ENCODE measurements at places on chromosomes 16 and 17.

DNA sequence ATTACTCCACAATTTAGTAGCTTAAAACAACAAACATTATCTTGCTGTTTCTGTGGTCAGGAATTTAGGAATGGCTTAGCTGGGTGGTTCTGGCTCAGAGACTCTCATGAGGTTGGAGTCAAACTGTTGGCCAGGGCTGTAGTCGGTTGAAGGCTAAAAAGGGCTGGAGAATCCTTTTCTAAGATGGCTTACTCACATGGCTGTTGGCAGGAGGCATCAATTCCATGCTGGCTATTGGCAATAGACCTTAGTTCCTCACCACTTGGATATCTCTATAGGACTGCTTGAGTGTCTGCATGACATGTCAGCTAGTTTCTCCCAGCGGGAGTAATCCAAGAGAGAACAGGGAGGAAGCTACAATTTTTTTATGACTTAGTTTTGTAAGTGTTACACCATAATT, 6.6 kb upstream of the EFCAB13 start:
- no peak for DNase-seq

GRCh38 chr17:60079401-60080243, 901 bp upstream of the HEATR6 start:
- no peak for DNase-seq

GRCh38 chr16:16025214-16025968, 76.0 kb downstream of the ABCC1 start:
- no peak for DNase-seq

GRCh38 chr16:17417740-17418139, 53.0 kb downstream of the XYLT1 start:
- DNase-seq = no peak

DNA sequence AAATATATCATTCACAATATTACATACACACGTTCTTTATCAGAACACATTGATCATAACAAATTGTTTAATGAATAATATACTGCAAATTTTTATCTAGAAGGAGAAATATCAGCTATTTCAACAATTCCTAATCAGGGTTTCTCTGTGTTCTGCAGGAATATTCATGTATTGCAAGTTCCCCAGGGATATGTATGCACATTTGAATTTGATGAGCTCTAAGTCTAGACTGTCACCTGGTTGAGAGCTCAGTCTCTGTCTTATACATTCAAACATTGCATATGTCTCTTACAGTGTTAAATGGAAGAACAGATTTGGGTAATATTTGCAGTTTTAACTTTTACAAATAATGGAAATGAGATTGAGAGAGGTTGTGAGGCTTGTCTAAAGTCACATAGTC, 829.7 kb downstream of the CDH11 start:
- DNase-seq = no peak

DNA sequence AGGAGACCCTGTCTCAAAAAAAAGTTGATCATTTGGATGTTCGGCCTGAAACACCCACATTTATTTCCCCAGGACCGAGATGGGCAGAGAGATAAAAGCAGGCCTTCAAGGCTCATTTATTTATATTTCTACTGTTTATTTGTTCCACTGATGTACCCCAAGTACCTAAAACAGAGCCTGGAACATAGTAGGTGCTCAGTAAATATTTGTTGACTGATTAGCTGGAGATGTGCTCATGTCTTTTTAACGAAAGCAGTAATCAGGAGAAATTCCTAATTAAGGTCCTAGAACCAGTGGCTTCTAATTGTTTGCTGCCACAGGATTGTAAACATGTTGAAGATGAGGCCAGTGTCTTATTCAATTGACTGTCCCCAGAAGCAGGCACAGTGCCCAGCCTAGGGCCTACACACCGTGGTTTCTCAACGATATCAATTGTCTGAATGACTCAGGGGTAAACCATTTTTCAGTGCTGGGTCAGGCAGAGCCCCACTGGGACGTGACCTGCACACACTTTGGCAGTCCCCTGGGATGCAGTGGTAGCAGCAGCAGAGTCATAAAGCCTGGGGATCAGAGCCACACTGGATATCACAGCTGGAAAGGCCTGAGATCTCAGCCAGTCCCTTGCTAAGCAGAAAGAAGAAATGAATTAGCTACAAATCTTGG, 34.8 kb downstream of the SOST start:
- DNase-seq = no peak

- DNase-seq = no peak
Observed at GRCh38 chr16:23362460-23363317, 60.6 kb downstream of the SCNN1B start.

- no peak for DNase-seq
Observed at GRCh38 chr17:49696233-49696761, 11.5 kb downstream of the SLC35B1 start.

GRCh38 chr17:79915850-79916430, 76.7 kb upstream of the CBX4 start:
- no peak for DNase-seq

DNA sequence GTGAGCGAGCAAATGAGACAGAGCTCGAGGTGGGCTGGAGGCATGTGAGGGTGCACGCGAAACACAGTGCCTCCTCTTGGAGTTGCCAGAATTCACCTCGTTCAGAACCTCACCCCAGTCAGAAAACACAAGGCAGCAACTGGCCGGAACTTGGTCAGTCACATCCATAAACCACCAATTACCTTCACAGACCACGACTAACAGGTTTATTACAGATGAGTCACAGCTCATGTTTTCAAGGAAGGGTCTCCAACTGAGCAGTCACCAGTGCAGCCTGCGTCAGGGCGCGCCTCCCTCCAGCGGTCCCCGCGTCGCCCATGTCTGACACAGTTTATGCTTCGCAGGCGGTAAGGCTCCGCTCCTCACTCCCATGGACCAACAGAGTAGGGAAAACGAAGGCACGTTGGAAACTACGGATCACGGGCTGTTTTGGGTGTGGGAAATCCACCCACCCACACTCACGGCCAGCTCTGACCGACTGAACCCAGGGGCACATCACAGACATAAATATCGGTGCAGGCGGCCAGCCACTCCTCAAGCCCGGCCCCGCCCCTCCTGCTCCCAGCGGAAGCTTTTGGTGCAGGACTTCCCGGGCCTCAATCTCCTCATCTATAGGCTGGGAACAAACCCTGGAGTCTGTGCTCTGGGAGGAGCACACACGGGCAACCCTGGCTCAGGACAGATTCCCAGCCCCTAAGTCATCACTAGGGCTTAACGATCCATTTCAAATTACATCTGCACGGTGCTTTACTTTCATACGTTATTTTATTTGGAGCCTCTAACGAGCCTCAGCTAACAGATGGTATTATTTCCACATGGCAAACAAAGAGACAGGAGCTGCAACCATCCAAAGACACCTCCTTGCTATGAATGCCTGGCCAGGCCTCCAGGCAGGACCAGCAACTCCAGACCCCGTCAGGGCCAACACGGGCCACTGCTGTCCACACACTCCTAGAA, 126.3 kb downstream of the ZNF778 start:
- DNase-seq = no peak

- DNase-seq = no peak
Observed at GRCh38 chr17:37802712-37803416, 58.0 kb upstream of the HNF1B start.

GRCh38 chr16:986925-987582, 5.5 kb downstream of the SOX8 start:
- no peak for DNase-seq

DNA sequence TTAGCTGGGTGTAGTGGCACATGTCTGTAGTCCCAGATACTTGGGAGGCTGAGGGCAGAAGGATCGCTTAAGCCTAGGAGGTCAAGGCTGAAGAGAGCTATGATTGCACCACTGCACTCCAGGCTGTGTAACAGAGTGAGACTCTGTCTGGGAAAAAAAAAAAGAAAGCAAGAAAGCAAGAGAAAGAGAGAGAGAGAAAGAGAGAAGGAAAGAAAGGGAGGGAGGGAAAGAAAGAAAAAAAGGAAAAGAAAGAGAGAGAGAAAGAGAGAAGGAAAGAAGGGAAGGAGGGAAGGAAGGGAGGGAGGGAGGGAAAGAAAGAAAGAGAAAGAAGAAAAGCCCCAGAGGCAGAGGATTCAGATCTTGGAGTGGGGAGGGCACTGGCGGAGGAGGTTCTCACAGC, 6.5 kb downstream of the DHX58 start:
- DNase-seq = no peak

DNA sequence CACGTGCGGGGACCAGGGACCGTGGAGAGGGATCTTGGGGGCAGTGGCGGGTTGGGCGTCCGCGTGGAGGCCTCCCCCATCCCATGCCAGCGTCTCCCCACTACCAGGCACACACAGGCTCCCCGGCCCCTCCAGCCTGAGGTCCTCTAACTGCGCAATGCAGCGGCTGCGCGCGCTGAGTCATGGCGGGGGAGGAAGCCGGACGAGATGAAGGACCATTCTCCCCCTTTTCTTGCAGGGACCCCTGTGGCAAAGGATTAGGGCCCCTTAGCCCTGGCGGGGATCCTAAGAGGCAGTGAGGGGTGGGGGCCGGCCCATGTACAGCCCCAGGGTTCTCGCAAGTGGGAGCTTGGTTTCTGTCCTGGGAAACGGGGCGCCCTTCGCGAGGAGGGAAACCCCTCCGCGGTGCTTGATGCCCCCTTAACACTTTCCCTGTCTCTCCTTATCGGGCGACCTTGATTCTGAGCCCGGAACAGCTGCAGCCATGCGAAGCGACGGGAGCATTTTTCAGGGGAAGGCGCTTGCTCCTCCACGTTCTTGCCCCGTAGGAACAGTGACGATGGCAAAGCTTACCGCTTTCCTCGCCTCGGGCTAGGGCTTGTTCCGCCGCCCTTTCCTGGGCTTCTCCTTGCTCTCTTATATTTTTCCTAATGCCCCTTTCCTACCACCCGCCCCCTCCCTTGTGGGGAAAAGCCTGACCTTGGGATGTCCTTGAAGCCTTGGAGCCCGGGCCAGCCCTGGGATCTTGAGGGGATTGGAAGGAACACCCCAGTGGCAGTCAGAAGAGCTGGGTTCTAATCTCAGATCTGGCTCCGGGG, 592 bp downstream of the ALDOA start:
- DNase-seq = no peak

- no peak for DNase-seq
Observed at GRCh38 chr17:28282596-28282995, 36.4 kb upstream of the TMEM97 start.

DNA sequence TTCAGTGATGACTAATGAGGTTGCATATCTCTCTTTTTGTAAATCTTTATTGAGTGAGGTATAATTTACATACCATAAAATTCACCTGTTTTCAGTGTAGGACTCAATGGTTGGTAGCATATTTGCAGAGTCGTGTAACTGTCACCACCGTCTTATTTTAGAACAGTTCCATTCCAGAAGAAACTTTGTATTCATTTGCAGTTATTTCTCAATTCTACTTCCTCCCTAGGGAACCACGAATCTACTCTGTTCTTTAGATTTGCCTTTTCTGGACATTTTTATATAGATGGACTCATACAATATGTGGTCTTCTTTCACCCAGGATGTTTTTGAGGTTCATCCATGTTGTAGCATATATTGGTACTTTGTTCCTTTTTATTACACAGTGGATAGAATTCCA, 3.7 kb downstream of the FTO start:
- DNase-seq = no peak

DNA sequence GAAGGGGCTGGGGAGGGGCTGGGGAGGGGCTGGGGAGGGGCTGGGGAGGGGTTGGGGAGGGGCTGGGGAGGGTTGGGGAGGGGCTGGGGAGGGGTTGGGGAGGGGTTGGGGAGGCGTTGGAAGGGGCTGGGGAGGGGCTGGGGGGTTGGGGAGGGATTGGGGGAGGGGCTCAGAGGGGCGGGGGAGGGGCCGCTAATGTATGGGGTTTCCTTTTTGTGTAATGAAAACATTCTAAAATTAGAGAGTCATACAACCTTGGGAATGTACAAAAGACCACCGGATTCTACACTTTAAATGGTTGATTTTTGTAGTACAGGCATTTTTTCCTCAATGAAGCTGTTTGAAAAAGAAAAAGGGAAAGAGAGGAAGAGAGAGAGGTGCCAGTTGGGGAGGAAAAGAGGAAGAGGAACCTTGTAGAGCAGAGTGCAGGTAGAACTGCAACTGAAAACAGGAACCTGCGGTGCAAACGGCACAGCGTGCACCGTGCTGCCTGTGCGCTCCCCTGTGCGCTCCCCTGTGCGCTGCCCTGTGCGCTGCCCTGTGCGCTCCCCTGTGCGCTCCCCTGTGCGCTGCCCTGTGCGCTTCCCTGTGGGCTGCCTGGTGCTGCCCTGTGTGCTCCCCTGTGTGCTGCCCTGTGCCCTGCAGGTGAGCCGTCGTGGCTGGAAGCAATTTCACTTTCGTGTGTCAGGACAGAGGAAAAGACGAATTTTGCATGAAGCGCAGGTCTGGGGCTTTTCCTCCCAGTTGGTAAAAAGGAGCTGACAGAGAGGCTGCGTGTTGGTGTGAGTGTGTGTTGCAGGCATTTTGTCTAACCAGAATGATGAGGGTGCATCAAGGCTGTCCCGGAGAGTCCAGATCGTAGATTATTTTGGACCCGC, 40.8 kb downstream of the METRNL start:
- DNase-seq = no peak

GRCh38 chr16:20192801-20193200, 119.1 kb upstream of the GPR139 start:
- no peak for DNase-seq

DNA sequence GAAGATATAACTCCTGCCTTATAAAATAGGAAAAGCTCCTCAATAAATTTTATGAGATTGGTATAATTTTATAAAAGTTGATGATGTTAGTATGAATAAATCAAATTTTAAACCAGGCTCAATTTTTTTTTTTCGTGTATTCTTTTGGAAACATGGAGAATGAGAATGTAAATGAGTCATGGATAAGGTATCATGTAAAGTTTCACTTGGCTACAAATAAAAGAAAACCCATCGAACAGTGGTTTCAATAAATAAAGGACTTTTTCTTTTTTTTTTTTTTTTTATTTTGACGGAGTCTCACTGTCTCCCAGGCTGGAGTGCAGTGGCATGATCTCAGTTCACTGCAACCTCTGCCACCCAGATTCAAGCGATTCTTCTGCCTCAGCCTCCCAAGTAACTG, 67.3 kb downstream of the PHKB start:
- no peak for DNase-seq

GRCh38 chr17:13365331-13365730, 236.4 kb downstream of the HS3ST3A1 start:
- no peak for DNase-seq

DNA sequence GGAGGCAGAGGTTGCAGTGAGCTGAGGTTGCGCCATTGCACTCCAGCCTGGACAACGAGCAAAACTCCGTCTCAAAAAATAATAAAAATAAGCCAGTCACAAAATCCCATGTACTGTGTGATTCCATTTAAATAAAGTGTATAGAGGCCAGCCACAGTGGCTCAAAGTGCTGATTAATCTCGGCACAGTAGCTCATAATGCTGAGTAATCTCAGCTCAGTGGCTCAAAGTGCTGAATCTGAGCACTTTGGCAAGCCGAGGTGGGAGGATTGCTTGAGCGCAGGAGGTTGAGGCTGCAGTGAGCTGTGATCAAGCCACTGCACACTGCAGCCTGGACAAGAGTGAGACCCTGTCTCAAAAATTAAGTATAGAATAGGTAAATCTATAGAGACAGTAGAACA, 4.9 kb downstream of the TMED6 start:
- no peak for DNase-seq

GRCh38 chr16:51500306-51500705, 349.2 kb upstream of the SALL1 start:
- DNase-seq = no peak

GRCh38 chr17:62657690-62658089, 30.2 kb downstream of the MRC2 start:
- DNase-seq = no peak

- no peak for DNase-seq
Observed at GRCh38 chr16:83215406-83216001, 588.7 kb downstream of the CDH13 start.

Data from cortex of kidney (tissue), 1 donor.